Mesendoderm (in vitro differentiated cells): ENCODE measurements at places on chromosomes 3 and 15.

DNA sequence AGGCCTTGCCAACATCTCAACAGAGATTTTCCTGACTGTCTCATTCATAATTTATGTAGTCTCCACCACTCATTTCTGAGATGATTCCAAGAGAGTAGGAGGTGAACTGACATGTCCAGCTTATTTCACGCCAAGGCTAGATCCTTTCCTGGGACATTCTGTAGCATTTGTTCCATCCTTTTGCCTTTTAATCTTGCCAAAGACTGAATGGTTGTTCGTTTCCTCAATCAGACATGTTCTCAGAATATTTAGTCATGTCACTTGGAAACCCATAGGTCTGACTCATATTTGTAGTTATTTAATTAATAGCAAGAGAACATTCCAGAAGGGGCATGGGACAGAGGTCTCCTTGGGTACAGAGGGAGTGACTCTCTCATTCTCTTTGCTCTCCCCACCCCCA lies 80.9 kb downstream of the DHX36 start:
- no peaks in the 10 kb centered on the region for H3K27me3 ChIP-seq
- H3K36me3 ChIP-seq, result no peaks in the 10 kb centered on the region
- no peaks in the 10 kb centered on the region for H3K4me1 ChIP-seq
- DNase-seq, result no peak
- H3K4me3 ChIP-seq, result no peak overlapping the region
- H3K27ac ChIP-seq, result no peak overlapping the region

DNA sequence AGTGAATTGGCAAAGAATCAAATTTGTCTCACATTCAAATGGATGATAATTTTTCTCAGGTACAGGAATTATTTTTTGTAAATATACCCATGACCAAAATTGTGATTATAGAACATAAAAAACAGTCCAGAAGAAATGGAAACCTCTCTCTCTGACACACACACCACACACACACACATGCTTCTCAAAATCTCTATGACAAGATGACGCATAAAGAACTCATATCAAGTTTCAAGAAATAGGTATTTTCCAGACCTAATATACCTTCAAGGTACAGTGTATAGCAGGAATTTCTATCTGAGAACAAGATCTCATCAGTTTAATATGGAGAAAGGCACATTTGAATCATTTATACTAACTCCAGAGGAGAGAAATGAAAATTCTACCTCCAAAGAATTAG lies 1069.1 kb upstream of the ALCAM start:
- H3K4me3 ChIP-seq, result no peak overlapping the region
- no peaks in the 10 kb centered on the region for H3K27me3 ChIP-seq
- H3K4me1 ChIP-seq, result no peaks in the 10 kb centered on the region
- H3K36me3 ChIP-seq, result no peaks in the 10 kb centered on the region
- no peak for DNase-seq

DNA sequence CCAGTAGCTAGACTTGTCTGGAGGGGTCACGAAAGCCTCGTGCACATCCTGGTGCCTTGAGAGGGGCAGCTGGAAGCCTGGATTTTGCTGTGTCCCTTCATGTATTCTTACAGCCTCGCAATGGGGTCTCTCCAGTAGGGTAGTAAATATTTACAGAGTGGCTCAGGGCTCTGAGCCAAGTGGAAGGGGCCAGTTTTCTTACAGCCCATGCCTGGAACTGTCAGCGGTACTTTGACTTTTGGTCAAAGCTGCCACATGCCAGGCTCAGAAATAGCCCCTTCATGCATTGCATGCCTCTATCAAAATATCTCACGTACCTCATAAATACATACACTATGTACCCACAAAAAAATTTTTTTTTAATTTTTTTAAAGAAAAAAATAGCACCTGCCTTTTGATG lies 119.2 kb downstream of the OSBPL10 start:
- H3K4me1 ChIP-seq, result no peaks in the 10 kb centered on the region
- H3K36me3 ChIP-seq, result no peaks in the 10 kb centered on the region
- no peak overlapping the region for H3K27ac ChIP-seq
- H3K27me3 ChIP-seq, result no peaks in the 10 kb centered on the region

GRCh38 chr3:128322030-128323022 lies 144.4 kb downstream of the DNAJB8 start:
- peak; percentile 79 for DNase-seq
- H3K4me1 ChIP-seq, result no peaks in the 10 kb centered on the region
- no peaks in the 10 kb centered on the region for H3K27me3 ChIP-seq
- H3K4me3 ChIP-seq, result no peak overlapping the region
- H3K36me3 ChIP-seq, result no peaks in the 10 kb centered on the region

DNA sequence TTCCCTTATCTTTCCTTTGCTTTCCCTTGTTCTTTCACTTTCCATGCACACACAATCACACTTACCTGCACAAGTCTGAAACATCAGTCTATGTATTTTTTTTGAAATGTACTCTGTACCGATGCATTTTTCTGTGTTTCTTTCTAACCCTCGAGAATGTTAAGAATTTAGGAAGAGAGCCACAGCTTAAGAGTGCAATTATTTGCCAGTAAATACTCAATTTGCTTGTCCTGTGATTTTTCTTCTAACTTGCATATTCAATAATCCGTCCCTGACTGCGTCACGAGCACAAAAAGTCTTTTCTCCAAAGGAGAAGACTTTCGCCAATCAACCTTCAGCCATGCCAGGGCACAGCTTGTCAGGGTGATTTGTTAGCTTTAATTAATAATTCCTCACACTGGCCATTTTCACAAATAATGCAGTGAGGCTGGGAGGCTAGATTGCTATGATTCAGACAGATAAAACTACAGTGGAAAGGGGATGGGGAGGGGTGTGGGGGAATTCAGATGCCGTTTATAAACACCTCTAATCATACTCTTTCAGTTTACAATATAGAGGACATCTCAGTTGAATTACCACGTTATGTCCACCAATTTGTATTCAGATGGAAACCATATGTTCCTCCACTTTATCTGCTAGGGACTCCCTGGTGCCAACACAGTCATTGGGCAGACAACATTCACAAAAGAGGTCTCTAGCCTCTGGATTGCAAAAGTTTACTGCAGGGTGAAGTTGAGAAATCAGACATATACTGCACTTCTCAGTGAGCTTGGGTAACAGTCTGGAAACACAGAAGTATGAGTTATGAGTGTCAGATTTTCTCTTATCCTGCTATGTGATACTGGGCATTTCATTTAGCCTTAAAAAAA lies 388.0 kb downstream of the ZBTB20 start:
- H3K36me3 ChIP-seq, result no peaks in the 10 kb centered on the region
- no peak overlapping the region for H3K4me3 ChIP-seq
- DNase-seq, result no peak
- no peaks in the 10 kb centered on the region for H3K27me3 ChIP-seq
- no peak overlapping the region for H3K27ac ChIP-seq

DNA sequence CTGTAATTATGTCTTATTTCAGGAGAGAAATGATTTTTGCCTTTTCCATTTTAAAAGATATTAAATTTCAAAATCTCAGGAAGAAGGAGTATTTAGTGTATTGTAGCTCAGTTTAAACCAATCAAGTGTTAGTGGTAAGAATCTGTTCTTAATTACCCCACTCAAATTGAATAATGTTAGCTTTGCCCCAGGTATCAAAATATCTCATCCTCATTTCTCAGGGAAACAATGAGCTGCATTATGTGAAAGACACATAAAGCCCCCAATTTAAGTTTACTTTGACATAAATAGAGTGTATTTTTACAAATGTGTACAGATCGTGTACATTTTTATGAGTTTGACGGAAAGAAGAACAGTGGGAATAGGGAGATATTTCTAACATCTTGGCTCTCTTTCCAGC lies 317.4 kb upstream of the RARB start:
- H3K4me3 ChIP-seq, result no peak overlapping the region
- no peak overlapping the region for H3K27ac ChIP-seq
- no peaks in the 10 kb centered on the region for H3K36me3 ChIP-seq
- no peak for DNase-seq
- no peaks in the 10 kb centered on the region for H3K4me1 ChIP-seq
- H3K27me3 ChIP-seq, result no peaks in the 10 kb centered on the region

- no peak overlapping the region for H3K4me3 ChIP-seq
- H3K36me3 ChIP-seq, result no peaks in the 10 kb centered on the region
- no peaks in the 10 kb centered on the region for H3K27me3 ChIP-seq
- no peaks in the 10 kb centered on the region for H3K4me1 ChIP-seq
- no peak overlapping the region for H3K27ac ChIP-seq
Measured at GRCh38 chr3:101879102-101879501, 29.8 kb downstream of the NFKBIZ start.

GRCh38 chr3:38987456-38987855 lies 64.3 kb downstream of the SCN11A start:
- H3K4me1 ChIP-seq, result no peaks in the 10 kb centered on the region
- H3K27me3 ChIP-seq, result no peaks in the 10 kb centered on the region
- H3K36me3 ChIP-seq, result no peaks in the 10 kb centered on the region
- no peak for DNase-seq
- no peak overlapping the region for H3K27ac ChIP-seq

DNA sequence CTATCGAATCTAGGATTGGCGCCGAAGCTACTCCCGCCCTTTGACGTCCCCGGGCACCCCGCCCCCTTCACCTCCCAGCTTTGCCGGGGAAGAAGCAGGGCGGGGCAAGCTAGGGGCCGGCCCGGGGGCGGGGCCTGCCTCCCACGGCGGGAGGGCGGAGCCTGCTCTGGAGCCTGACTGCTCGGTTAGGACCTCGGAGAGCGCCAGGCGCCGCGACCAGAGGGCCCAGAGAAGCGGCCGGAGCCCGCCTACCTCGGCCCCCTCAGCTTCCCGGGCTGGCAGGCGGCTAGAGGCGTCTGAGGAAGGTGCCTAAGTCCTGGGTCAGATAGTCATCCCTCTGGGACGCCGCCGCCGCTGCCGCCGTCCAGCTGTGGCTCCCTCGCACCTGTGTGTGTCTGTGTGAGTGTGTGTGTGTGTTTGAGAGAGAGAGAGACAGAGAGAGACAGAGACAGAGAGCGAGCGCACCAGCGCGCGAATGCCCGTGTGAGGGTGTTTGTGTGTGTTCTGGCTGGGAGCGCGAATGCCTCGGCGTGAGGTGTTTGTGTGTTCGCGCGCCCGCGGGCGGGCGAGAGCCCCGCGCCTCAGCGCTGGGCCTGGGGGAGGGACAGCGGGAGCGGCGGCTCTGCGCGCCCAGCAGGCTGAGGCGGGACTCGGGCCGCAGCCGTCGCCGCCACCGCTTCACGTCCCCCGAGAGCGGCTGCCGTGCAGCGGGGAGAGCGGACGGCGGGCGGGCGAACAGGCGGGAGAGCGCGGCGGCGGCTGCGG lies at the start of gene STXBP5L:
Gene STXBP5L (plus strand): TSS at position 176 of the 765 bp plus-strand sequence. CDS start 1,374 bp downstream, outside the sequence.
- no peak within 1 kb of the TSS for H3K27ac ChIP-seq
- no peaks in the 10 kb centered on the region for H3K27me3 ChIP-seq
- H3K4me1 ChIP-seq, result no peaks in the 10 kb centered on the region
- DNase-seq, result peak; percentile 99

- no peak overlapping the region for H3K4me3 ChIP-seq
- H3K27ac ChIP-seq, result no peak overlapping the region
- H3K4me1 ChIP-seq, result no peaks in the 10 kb centered on the region
- H3K36me3 ChIP-seq, result no peaks in the 10 kb centered on the region
- H3K27me3 ChIP-seq, result no peaks in the 10 kb centered on the region
- no peak for DNase-seq
Measured at GRCh38 chr3:160016972-160017371, 28.3 kb downstream of the IL12A start.

- H3K27ac ChIP-seq, result no peak overlapping the region
- H3K27me3 ChIP-seq, result no peaks in the 10 kb centered on the region
- H3K4me3 ChIP-seq, result no peak overlapping the region
Measured at GRCh38 chr3:74273091-74273490, 341.4 kb downstream of the CNTN3 start.

DNA sequence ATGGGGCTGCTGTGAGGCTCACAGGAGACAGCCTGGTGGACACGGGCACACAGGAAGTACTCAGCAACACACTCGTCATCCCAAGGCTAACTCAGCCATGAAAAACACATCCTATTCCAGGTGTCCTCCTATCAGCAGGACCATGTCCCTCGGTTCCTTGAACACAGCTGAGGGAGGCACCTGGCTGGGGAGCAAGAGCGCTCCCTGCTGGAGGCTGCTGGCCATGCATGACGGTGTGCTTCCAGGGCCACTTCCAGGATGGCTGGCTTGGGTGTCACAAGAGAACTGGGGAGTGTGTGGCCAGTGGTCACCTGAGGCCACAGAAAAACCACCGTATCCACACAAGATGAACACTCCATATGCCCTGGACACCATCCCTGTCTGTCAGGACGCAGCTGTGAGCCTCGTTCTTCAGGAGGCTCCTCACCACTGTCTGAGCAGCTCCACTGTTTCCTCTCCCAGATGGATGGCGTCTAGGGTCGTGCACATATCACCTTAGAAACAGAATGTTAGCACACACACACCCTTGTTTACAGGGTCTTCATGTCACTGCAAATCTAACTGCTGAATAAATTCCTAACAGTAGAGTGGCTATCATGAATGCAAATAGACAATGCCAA lies 31.0 kb downstream of the POC1A start:
- H3K27me3 ChIP-seq, result no peaks in the 10 kb centered on the region
- DNase-seq, result peak; percentile 76
- H3K4me1 ChIP-seq, result no peaks in the 10 kb centered on the region
- H3K27ac ChIP-seq, result no peak overlapping the region

DNA sequence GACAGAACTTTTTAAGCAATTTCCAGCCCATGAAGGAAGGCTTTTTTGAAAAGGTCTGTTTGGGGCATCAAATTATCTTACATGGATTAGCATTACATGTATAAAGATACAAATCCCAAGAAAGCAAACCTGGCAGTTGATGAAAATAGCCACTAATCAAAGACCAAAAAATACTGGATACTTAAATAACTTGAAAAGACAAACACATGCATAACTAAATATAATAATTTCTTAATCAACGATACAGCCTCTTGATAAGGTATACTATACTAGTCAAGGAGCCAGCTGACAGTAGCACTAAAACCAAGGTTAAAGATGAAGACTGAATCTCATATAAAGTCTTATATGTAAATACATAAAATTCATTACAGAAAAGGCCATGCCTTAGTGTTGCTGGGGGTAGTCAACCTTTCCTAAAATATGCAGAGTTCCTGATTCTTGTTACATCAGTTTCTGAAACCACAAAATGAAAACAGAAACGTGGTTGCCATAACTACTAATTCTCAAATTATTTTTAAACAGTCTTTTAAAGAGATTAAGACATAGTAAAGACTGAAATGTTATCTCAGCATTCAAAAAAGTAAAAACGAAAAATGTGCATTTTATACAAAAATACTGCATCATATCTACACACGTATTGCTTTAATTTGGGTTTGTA lies 2.0 kb downstream of the ANKRD28 start:
- H3K36me3 ChIP-seq, result no peaks in the 10 kb centered on the region
- no peak for DNase-seq
- no peaks in the 10 kb centered on the region for H3K27me3 ChIP-seq
- no peak overlapping the region for H3K4me3 ChIP-seq
- no peak overlapping the region for H3K27ac ChIP-seq

- no peaks in the 10 kb centered on the region for H3K4me1 ChIP-seq
- no peaks in the 10 kb centered on the region for H3K27me3 ChIP-seq
- no peak overlapping the region for H3K27ac ChIP-seq
- peak; percentile 83 for DNase-seq
- H3K4me3 ChIP-seq, result no peak overlapping the region
Measured at GRCh38 chr15:35182841-35183479, 97.9 kb upstream of the NANOGP8 start.
